ENCODE measurements at places on chromosomes 1 and 21. TPM values are rescaled to one million over a fixed set of nuclear protein-coding genes. Genes with fewer than 3 reads are reported as not detected.

DNA sequence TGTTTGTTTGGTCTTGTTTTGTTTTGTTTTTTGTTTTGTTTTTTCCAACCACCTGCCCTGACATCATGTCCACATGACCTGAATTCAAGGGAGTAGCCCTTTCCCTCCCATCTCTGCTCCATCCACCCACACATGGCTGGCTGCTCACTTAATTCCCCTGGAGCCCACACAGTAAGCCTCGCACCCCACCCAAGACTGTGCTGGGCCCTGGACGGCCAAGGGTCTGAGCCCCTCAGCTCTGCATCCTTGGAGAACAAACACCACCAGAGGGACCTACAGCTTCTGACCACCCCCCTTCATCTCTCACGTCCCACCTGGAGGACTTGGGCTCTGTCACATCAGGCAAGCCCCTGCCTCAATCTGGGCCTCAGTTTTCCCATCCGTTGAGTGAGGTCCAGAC lies 39.1 kb downstream of the MATN1 start:
- peaks cover 64% of the 10 kb centered on the region for H3K27me3 ChIP-seq
- H3K27ac ChIP-seq, result no peak overlapping the region

GRCh38 chr1:155729031-155729898 lies 40.4 kb downstream of the DAP3 start:
- H3K27ac ChIP-seq, result no peak overlapping the region
- no peaks in the 10 kb centered on the region for H3K27me3 ChIP-seq
- no peaks in the 10 kb centered on the region for H3K4me1 ChIP-seq
- H3K4me3 ChIP-seq, result no peak overlapping the region
- peaks cover 97% of the 10 kb centered on the region for H3K36me3 ChIP-seq

DNA sequence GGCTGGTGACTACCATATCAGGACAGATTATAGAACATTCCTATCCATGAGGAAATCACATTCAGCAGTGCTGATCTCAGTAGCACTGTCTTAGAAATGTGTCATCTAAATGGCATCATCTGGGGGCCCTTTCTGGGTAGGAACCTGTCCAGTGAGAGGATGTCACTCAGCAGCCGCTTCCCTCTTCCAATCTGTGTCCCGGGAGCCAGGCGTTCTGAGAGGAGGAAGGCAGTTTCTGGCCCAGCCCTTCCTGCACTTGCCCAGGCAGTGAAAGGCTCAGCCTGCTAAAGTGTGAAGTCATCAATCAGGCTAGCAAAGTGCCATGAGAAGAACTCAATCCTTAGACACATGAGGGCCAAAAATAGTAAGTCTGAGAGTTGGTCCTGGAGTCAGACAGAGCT lies 25.6 kb downstream of the RAB4A start:
- no peaks in the 10 kb centered on the region for H3K4me1 ChIP-seq
- peaks cover 22% of the 10 kb centered on the region for H3K36me3 ChIP-seq
- no peak overlapping the region for H3K4me3 ChIP-seq
- peak; percentile 38 for DNase-seq
- no peak overlapping the region for H3K27ac ChIP-seq

DNA sequence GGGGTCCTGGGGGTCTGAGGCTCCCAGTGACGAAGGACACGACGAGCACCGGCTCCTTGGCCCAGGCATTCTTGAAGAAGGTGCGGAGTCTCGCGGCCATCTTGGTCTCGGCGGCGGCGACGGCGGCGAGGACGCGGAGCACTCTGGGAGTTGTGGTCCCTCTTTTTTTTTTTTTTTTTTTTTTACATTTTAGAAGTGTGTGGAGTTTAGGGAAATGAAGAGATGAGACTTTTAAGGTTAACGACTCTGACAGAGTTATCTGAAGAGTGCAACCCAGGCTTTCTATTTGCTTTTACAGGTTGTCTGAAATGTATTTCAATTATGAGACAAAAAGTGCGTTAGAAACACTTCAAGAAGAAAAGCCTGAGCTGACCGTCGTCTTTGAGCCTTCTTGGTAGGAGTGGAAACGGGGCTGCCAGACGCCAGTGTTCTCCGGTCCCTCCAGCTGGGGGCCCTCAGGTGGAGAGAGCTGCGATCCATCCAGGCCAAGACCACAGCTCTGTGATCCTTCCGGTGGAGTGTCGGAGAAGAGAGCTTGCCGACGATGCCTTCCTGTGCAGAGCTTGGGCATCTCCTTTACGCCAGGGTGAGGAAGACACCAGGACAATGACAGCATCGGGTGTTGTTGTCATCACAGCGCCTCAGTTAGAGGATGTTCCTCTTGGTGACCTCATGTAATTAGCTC lies 9.7 kb downstream of the OR2B11 start:
- H3K4me3 ChIP-seq, result peak overlapping the region; percentile 57
- H3K4me1 ChIP-seq, result peaks cover 5% of the 10 kb centered on the region

DNA sequence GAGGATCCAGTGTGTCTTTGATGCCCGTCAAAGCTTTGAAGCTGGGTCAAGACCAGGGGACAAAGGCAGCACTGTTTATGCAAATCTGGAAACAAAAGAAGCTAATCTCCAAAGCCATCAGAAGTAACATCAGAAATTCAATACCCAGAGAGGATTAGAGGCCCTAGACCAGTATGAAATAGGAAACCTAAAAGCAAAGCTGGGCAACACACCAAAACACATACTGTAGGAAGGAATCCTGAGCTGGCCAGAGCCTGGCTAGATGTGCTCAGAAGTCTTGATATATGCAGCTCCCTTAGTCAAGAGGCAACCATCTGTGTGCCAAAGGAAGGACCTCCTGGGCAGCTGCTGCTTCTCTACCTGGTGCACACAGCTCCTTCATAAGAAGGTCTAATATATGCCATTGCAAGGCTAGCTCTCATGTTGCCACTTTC lies 12.3 kb downstream of the COLGALT2 start:
- H3K27me3 ChIP-seq, result no peaks in the 10 kb centered on the region
- peak; percentile 33 for DNase-seq
- H3K36me3 ChIP-seq, result no peaks in the 10 kb centered on the region

DNA sequence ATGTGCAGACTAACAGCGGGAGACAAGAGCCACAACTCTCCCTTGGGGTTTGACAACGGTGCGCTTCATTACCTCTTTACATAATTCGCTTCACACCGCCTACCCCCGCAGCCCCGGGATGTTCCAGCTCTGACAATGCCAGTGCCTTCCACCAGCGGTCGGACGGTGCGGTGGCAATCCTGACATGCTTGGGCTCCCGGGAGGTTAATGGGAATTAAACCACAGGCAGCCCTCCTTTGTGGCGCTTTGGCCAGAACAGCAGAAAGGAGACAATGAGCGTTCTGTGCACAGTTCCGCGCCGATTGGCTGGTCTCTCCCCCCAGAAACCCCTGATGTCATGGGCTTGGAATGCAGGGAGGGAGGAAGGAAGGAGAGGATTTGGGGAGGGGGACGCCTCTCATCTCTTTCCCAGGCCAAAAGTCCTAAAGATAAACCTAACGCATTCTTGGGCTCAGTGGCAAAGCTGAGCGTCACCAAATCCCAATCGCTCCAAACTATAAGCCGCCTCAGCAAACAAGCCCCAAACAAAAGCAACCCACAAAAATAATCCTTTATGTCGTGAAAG lies 1.3 kb downstream of the CNN3 start:
- H3K27ac ChIP-seq, result peak overlapping the region; percentile 100
- H3K36me3 ChIP-seq, result no peaks in the 10 kb centered on the region
- peaks cover 16% of the 10 kb centered on the region for H3K4me1 ChIP-seq
- H3K27me3 ChIP-seq, result no peaks in the 10 kb centered on the region
- H3K4me3 ChIP-seq, result peak overlapping the region; percentile 94

DNA sequence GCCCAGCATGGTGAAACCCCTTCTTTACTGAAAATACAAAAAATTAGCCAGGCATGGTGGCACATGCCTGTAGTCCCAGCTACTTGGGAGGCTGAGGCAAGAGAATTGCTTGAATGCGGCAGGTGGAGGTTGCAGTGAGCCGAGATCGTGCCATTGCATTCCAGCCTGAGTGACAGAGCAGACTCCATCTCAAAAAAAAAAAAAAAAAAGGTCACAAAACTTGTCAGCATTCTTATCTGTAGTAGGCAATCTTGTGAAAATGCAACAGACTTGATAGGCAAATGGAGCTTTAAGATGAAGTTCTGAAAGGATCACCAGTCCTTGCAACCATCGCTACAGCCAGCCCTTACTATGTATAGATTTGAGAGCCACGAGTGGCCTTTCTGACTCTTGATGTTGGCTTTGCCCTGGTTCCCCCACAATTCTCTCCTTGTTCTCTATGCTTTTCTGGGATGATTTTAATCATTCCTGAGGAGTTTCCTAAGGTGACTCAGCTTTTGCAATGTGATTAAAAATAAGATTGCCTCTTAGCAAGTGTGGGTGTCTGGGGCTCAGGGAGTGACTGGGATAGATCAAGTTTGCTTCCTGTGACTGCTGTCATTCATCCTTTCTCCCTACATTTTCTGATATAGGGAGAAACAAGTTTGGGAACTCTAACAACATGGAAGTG lies 7.1 kb upstream of the MAP1LC3C start:
- no peak overlapping the region for H3K4me3 ChIP-seq
- no peak for DNase-seq
- H3K27ac ChIP-seq, result no peak overlapping the region

DNA sequence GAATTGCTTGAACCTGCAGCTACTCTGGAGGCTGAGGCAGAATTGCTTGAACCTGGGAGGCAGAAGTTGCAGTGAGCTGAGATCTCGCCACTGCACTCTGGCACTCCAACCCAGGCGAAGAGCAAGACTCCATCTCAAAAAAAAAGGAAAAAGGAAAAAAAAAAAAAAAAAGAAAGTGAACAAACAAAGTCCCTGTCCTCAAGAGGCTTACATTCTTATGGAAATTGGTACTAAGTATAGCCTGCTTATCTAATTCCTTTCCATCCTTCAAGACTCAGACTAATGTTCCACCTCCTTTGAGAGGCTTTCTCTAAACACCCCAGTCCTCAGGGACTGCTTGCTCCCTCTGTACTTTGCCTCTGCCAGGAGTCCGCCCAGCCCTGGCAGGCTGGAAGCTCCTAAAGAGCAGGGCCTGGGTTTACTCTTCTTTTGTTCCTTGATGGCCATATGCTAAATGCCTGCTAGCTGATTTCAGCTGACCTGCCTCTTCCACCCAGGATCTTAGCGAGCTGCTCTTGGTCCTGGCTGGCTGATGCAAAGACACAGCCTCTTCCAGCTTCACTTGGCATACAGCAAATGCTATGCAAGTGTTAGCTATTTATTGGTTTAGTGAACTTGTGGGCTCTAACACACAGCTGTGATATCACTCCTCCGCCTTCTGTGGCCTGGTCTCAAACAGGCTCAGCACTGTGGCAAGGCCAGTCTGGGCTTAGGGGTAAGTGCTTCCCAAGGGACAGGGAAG lies 9.8 kb downstream of the SLC9A1 start:
- DNase-seq, result no peak
- H3K36me3 ChIP-seq, result no peaks in the 10 kb centered on the region
- peak overlapping the region; percentile 62 for H3K27ac ChIP-seq
- H3K27me3 ChIP-seq, result no peaks in the 10 kb centered on the region
- H3K4me1 ChIP-seq, result peaks cover 84% of the 10 kb centered on the region
- no peak overlapping the region for H3K4me3 ChIP-seq

GRCh38 chr1:8109216-8109615 lies 83.1 kb upstream of the ERRFI1 start:
- no peak overlapping the region for H3K4me3 ChIP-seq
- H3K4me1 ChIP-seq, result no peaks in the 10 kb centered on the region
- H3K27ac ChIP-seq, result no peak overlapping the region
- DNase-seq, result no peak
- H3K27me3 ChIP-seq, result no peaks in the 10 kb centered on the region
- H3K36me3 ChIP-seq, result no peaks in the 10 kb centered on the region

DNA sequence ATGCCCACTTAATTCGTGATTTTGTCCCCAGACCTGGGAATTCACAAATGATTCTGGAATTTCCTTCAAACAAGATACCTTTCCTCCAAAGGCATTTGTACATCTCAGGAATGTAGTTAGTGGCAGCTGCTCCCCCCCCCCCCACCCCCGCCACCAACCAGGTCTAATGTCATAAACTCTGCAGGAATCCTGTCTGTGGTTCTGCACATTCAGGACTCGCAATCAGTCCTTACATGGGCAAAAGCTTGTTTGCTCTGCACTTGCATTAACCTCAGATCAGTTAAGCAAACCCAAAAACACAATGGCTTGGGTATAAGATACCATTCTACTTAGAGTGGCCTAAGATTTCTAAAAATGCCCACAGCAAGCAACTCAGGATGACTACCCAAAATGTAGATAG lies 143.8 kb downstream of the TGFB2 start:
- no peak overlapping the region for H3K27ac ChIP-seq
- no peaks in the 10 kb centered on the region for H3K27me3 ChIP-seq
- H3K4me1 ChIP-seq, result peaks cover 4% of the 10 kb centered on the region
- H3K4me3 ChIP-seq, result no peak overlapping the region

DNA sequence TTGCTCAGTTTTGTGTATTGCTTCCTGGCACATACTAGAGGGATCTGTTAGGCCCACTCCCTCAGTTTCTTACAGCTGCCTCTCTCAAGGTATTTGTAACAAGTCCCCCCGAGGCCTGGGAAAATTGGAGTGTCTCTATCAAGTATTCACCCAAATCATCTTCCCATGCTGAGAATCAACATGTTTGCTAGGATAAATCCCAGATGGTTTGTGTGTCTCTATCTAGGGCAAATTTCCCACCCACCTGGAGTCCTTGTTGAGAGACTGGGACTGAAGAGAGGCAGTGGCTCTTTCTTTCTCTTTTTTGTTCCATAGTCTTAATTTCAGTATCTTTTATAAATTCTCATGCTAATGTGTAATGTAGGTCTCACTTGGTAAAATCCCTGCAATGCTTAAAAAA lies 58.0 kb downstream of the OLFM3 start:
- H3K36me3 ChIP-seq, result no peaks in the 10 kb centered on the region
- no peaks in the 10 kb centered on the region for H3K4me1 ChIP-seq
- no peak for DNase-seq
- H3K27ac ChIP-seq, result no peak overlapping the region

DNA sequence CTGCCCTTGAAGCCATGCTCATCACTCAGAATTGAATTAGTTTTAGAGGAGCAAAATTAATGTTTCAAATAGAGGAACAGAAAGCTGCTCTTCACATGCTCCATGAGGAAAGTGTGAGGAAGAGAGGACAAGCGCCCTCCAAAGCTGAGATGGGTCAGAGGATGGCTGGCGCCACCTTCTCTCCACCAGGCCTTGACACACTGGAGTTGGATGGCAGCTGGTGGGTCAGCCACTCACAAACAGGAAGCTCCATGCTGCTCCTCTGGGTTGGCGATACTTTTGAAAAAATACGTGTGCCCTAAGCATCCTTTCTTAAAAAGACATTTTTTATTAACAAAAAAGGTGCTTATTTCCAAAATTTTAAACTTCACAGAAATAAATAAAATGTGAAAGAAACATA lies 3.1 kb upstream of the CD2 start:
- H3K4me3 ChIP-seq, result no peak overlapping the region
- no peaks in the 10 kb centered on the region for H3K27me3 ChIP-seq
- H3K4me1 ChIP-seq, result no peaks in the 10 kb centered on the region
- H3K36me3 ChIP-seq, result no peaks in the 10 kb centered on the region
- H3K27ac ChIP-seq, result no peak overlapping the region

- H3K27ac ChIP-seq, result no peak overlapping the region
- peaks cover 16% of the 10 kb centered on the region for H3K27me3 ChIP-seq
- no peak for DNase-seq
Observed at GRCh38 chr1:160370561-160371345, 3.9 kb downstream of the NHLH1 start.

The SYT2 gene
- not detected for total RNA-seq

The CNIH3 gene
- total RNA-seq, result 0.76 TPM

The KCNJ6 gene
- not detected for total RNA-seq

The STIL gene
- 0.87 TPM for total RNA-seq
